ENCODE measurements at places on chromosomes 11 and 22. TPM values are rescaled to one million over a fixed set of nuclear protein-coding genes. Genes with fewer than 3 reads are reported as not detected.

NAGA gene
- total RNA-seq, result 22.6 TPM

DNA sequence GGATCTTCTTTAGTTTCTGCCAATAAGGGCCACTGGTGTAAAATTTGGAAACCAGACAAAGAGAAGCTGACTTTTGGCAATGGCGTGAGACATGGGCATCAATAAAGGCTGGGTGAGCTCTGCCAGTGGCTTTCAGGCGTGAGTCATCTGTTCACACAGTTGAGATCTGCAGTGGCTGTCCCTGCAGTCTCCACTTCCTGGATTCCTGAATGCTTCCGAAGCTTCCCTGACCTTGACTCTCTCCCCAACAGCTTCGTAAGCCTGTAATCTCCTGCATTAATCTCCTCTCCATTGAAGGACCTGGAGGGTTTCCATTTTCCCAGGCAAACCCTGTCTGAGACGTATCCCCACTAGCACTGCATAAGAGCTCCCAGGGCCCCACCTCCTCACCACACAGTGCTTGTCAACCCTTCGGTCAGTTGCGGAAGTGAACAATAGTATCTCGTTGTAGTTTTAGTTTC lies 574.7 kb downstream of the TBC1D22A start:
- DNase-seq, result no peak

GRCh38 chr11:15295695-15296094 lies 181.0 kb downstream of the INSC start:
- no peak for DNase-seq

DNA sequence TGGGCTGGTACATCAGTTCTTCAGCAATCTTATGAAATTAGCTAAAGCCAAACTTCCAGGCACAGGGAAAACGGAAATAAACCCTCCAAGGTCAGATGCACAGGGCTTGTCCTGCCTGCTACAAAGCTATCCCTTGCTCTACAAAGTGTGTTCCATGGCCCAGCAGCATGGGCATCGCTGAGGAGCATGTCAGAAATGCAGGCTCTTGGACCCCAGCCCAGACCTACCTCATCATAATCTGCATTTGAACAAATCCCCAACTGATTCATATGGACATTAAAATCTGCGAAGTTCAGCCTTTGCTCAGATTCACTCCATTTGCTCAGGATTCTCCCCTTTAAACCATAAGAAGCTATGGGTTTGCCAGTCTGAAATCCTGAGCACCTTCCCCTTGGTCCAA lies 129.7 kb upstream of the CSNK2A3 start:
- no peak for DNase-seq

- no peak for DNase-seq
These were observed 2.1 kb downstream of the CDC42BPG start for GRCh38 chr11:64842366-64842759.

DNA sequence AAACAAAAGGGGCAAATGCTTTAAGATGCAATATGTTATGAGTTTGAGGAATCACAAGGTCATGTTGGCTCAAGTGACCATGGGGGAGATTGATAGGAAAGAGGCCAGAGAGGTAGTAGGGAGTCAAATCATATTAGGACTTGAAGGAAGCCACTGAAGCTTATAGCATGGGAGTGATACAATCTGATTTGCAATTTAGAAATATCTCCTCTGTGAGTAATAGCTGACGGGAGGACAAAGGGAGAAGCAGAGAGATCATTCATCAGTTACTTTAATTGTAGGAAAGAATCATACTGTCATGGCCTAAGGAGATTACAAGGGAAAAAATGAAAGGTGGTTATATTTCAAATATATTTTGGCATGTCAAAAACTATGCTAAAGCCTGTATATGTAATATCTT lies 793.6 kb upstream of the RAG2 start:
- no peak for DNase-seq

- peak; percentile 72 for DNase-seq
These were observed 10.7 kb upstream of the RPS3 start for GRCh38 chr11:75388386-75389275.

- no peak for DNase-seq
These were observed 24.2 kb upstream of the PPARA start for GRCh38 chr22:46125816-46126765.

DNA sequence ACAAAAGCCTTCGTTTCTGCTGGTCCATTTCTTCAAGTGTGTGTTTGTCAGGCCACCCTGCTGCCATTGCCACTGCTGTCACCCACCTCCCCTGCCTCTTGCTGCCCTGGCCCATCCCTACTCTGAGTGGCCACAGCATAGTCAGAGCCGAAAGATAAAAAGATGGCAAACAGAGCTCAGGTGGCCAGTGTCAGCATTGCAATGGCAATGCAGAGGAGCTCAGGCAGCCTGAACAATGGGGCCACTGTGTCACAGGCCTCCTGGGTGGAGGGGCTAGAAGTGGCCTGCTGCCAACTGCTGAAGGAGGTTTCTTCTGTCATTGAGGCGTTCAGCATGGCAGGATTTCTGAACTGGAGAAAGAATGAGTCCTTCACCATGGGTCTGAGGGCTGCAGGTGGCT lies 137.1 kb downstream of the CSNK2A3 start:
- no peak for DNase-seq

Data from natural killer cell treated with Interleukin-12 subunit alpha and Interleukin-12 subunit beta and Interleukin-15 and Interleukin-18, amount 100 ng/mL, for 72 hours (primary cell).